ENCODE measurements at places on chromosomes 1 and 21.

GRCh38 chr1:235075777-235076308 is 52.8 kb downstream of the TOMM20 start:
- DNase-seq: no peak

DNA sequence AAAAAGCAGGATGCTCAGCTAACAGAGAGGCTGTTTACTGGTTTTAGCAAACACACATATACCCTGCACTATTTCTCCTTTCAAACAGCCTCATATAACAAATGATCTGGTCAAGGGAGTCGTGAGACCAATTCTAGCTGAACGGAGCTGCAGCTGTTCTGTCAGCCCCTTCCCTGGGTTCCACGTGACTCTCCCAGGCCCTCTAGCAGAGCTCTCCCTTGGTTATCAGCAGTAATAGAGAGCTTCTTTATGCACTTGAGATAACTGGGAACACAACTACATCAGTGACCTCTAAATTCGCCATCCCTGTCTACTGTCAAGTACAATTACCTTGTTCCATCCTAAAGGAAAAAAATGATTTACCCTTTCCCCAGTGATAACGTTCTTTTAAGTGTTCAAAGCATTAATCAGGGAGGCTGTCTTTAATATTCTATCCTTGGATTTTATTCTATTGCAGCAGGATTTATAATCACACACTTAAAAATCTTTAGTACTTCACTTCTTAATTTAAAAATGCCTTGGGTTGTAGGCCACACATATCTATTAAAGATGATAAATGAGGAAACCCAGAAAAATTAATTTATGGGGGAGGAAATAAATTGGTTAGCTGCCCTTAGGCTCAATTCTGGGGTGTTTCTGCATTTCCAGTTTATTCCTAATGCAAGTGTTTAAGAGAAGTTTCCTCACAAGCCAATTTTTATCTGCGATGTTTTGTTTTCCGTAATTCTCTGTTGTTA is 28.2 kb downstream of the PTGER3 start:
- no peak for DNase-seq

DNA sequence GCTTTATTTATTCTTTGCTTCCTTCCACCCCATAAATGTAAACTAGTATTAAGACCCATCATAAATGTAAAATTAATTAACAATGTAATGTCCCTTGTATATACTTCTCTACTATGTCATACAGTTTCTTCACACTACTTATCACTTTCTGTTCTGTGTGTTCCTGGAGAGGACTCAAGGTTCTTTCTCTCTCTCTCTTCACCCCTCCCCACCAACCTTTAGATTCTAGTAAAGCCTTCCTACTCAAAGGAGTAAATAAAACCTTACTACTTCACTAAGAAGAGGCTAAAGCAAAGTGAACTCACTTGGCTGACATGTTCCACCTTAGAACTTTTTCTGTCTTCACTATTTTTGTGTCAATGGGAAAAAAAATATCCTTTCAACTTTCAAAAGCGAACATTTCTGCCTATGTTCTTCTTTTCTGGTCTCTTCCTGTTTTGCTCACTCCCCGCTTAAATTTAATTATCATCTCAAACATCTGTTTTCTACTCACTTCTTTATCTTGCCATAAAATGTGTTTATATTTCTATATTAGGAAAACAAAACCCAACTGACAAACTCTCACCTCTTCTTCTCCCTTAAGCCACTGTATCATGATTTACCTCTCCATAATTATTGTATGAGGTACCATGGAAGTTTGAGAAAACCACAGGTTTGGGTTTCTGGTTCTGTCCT is 260.3 kb downstream of the DPYD start:
- DNase-seq: no peak

- DNase-seq: no peak
These were observed 11.1 kb downstream of the VSIG8 start for GRCh38 chr1:159851407-159851806.

DNA sequence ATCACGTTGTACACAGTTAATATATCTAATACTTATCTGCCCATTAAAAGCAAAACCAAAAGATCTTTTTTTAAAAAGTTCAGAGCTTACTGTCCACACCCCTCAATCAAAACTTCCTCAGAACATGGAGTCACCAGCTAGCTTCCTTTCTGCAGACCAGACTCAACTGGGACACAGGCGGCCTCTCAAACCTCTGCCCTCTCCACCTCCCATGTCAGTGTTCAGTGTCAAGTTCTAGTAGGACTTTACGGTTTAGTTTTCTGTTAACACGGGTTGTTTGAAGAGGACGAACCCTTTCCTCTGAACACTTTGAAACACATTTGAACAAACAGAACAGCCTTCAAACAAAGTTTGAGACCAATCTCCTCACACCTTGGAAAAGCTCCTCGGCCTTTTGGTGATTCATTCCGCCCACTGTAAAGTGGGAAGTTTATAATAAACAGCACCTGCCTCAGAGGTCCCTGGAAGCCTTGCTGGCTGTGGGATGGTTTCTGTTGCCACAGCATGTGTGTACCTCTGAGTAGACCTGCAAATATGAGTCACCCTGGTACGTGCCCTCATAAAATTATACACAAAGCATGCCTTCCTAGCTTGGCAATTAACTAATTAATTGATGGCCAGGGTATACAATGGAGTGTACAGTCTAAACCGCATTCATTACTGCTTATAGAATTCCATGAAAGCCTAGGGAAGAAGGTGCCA is 48.4 kb upstream of the SIPA1L2 start:
- DNase-seq: no peak

GRCh38 chr1:210244746-210245367 is 12.3 kb downstream of the SERTAD4 start:
- DNase-seq: no peak

GRCh38 chr1:11858968-11859871 is 475 bp upstream of the NPPB start:
- no peak for DNase-seq

Data from esophagus squamous epithelium (tissue), 5 donors.